ENCODE measurements at places on chromosomes 6 and 20.

DNA sequence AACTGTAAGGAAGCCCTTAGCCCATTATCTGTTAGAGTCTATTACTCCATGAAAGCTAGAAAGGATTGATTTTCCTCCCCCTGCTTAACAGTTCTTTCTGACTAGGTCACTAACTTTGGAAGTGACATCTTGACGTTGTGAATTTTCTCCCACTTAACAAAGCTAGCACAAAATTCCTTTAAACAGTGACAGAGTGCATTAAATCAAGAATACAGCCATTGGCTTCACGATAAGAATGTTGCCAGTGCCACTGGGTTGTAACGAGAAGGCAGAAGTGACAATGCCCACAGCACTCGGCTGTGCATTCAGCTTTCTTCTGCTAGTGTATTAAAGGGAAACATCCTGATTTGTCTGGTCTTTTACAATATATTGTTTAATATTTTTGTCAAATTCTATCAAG lies 182.7 kb upstream of the DTNBP1 start:
- DNase-seq, result no peak

GRCh38 chr6:76992553-76992952 lies 470.7 kb downstream of the HTR1B start:
- no peak for DNase-seq

GRCh38 chr6:44400572-44400971 lies 13.1 kb downstream of the CDC5L start:
- no peak for DNase-seq

- DNase-seq, result no peak
Observed at GRCh38 chr6:35092362-35093117, 48.6 kb downstream of the TCP11 start.

GRCh38 chr6:125910527-125910926 lies 46.0 kb upstream of the HINT3 start:
- no peak for DNase-seq

DNA sequence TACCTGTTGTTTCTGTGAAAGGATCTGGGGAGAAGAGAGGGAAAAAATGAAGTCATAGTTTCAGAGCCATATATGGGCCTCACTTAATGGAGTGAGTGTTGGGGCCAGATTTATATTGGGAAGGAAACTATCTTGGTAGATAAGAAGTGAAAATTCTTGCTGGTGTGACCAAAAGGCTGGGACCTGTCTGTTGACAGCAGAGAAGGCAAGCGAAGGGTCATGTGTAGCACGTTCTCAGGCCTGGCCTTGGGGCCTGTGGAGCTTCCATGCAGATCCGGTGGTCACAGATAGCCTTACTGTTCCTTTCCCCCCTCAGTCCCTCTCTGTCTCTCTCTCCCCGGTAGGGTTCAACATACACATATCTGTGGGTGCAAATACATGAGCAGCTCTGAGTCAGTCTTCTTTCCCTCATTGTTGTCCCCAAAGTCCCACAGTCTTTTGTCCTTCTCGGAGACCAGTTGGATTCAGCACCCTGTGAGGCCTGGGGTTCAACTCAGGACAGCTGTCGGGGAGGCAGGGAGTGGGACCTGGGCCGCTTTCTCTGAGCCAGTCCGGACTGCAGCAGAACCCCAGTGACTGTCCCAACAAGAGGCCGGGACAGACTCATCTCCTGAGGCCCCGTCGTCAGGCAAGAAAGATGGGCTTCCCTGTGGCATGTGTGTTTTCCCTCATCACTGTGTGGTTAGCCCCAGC lies 34.6 kb downstream of the PPP1R14C start:
- DNase-seq, result no peak

DNA sequence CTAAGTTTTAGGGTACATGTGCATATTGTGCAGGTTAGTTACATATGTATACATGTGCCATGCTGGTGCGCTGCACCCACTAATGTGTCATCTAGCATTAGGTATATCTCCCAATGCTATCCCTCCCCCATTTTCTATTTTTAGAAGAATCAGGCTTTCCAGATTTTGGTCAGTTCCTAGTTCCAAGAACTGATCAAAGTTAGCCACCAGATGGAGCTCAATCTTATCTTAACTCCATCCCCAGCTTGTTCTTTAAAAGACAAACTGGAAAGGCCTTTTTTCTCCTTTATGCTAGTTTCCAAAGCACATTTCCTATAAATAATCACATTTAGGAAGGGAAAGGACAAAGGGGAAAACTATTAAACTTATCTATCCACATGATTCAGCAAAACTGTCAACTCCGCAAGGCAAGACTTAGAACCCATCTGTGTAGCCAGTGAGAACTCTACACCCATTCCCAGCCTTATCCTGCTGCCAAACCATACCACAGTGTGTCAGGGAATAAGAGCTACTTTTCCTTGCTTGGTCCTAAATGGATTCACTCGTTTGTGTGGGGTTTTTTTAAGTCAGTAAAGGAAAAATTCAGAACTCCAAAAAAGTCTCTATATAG lies 22.8 kb upstream of the KHDC1 start:
- DNase-seq, result no peak

DNA sequence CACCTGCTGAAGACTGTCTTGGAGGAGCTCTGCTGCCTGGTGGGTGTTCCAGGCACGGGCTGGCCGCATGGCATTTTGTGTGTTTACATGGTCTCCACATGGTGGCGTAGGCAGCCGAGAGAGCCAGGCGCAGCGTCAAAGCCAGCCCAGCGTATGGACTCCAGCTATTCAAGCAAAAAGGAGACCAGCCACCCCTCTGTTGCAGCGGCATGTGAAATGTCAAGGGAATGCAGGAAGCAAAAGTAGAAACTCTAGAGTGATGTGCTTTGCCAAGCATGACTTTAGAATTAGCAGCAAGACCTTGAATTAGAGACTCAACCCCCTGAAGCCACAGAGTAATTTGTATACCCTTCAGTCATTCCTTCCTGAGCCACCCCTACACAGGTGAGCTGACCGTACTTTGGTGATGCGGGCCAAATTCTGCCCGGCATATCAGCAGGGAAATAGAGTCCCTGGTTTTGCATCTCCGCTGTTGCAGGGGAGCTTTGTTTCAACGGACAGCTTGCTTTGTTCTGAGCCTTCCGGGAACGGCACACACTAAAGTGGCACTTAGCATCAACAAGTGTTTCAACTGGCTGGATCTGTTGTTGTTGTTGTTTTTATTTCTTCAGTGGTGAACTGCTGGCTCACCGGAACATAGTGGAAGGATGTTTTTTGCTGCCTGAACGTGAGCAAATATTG lies 48.5 kb downstream of the FNDC1 start:
- no peak for DNase-seq

DNA sequence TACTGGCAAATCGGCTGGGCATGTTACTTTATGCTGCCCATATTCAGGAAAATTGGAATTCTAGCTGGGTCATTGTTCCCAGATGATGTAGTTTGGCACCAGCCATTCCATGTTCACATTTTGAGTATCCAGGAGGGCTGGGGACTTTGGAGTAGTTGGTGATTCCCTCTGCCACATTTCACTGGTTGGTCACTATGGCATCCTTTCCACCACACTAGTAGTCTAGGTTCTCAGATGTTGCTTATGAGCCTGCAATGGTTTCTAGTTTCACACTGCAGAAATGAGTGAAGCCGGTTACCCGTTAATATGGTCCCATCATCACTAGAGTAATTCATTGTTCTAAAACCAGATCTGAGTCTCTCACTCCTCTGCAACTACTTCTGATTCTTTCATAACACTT lies 4.6 kb downstream of the PTPN1 start:
- no peak for DNase-seq

DNA sequence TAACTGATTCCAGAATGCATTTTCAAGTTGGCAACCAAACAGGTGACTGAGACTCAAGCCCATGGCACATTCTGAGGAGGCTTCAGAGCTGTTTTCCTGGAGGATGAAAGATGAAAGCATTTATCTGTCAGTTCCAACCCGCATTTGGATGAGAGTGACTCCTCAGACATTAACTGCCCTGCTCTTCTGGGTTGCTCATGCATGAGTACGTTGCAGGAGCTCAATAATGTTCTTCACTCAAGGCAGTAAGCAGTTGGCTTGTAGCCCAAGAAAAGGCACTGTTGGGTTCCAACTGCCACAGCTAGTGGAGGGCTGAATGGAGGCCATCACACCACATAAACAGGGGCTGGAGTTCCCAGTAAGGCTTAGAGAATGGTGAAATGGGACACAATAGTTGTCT lies 155.3 kb downstream of the FUT9 start:
- DNase-seq, result no peak

- no peak for DNase-seq
Observed at GRCh38 chr20:16601047-16601446, 27.8 kb upstream of the KIF16B start.

GRCh38 chr6:11033825-11034224 lies 10.3 kb downstream of the ELOVL2 start:
- DNase-seq, result no peak

GRCh38 chr6:44730771-44731391 lies 343.4 kb downstream of the CDC5L start:
- DNase-seq, result no peak

DNA sequence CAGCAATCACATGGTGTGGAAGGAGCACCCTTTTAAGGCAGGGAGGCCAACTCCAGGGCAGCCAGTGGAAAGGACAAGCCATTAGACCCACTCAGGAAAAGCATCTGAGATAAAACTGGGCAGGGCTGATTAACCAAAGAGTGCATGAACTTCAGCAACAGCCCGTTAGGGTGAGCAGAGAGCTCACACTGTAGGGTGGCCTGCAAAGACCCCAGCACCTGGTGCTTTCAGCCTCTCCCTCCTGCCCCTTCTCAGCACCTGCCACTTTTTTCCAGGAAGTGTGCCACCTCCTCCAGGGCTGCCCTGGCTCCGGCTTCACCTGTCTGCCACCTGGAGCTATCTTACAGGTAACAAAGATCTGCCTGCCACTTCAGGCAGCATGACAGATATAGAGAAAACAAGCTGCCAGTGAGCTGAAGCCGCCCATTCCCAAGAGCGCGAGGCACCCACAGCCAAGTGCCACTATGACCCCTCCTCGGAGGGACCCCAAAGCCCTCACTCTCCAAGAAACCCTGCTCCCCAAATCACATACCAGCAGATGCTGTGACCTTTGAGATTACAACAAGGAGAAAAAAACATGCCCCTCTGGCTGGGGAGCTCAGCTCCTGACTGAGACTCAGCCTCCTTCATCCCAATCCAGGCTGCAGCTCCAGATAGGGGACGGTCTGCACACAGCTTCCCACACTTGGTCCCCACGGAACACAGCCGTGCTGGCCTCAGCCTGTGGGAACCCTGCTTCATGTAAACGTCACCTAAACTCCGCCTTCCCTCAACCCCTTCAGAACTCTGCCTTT lies 71.2 kb downstream of the ABHD12 start:
- no peak for DNase-seq

DNA sequence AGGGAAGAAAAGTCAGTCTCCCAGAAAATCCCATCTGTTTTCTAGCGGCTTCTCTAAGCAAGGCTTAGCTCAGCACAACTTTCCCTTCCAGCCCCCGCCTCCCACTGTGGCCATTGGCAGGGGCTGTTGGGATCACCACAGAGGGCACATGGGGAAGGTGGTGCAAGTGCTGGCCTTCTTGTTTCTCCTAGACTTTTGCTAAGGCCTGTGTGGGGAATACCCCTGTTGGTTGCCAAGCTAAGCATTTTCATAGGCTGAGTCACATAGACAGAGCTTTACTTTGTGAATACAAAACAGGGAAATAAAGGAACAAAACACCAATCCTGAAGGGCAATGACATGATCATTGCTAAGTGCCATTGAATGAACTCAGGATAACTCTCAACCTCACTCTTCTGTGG lies 32.4 kb upstream of the TIAM2 start:
- DNase-seq, result no peak

DNA sequence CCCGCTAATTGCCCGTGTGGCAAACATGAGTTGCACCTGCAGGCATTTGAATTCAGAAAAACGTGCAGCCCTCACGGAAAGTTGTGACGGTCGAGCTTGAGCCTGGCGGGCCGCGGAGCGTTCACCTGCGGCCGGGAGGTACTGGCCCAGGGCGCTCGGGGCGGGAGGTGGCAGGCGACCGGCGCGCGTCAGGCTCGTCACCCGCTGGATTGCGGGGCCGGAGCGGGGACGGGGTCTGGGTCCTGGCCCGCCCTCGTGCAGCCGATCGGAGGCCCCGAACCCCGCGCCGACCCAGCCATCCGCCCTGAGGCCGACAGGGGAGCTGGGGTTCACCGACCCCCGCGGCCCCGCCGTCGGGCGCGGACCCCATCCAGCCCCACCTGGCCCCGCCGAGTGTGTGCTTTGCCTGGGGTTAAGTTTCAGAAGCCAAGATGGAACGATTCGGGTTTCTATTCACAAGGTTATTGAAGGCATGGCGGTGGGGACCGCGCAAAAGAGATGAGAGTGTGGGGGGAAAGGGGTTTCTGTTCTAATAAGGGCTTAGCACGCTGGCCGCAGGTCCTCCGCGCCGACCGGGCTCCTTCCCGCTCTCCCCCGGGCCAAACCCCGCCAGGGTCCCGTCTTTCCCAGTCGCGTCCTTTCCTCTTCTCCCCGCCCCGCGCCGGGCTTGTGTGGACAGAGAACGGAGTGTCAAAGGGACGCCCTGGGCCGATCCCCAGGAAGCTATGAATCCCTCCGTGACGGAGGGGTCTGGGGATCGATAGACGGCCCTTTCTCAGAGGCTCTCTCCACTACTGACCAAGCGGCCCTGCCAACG lies 1.6 kb upstream of the HEY2 start:
- no peak for DNase-seq

DNA sequence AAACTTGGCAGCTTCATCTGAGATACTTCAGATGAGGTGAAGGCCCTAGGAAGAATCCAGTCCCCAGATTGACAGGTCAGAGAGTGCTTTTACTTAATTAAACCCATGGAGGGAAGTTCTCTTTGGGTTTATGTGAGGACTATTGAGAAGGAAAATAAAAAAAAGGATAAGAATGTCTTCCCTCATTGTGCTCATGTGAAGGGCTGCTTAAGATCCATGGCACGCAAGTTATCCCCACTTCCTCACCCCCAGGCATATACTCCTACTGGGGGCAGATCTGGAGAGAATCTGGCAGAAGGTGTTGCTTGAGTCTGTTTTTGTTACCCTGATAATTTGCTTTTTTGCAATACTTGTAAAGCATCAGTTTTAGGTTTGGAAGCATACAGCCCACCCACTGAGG lies 322.9 kb upstream of the TFAP2D start:
- DNase-seq, result no peak

GRCh38 chr20:23159256-23159946 lies 73.3 kb upstream of the CD93 start:
- no peak for DNase-seq

DNA sequence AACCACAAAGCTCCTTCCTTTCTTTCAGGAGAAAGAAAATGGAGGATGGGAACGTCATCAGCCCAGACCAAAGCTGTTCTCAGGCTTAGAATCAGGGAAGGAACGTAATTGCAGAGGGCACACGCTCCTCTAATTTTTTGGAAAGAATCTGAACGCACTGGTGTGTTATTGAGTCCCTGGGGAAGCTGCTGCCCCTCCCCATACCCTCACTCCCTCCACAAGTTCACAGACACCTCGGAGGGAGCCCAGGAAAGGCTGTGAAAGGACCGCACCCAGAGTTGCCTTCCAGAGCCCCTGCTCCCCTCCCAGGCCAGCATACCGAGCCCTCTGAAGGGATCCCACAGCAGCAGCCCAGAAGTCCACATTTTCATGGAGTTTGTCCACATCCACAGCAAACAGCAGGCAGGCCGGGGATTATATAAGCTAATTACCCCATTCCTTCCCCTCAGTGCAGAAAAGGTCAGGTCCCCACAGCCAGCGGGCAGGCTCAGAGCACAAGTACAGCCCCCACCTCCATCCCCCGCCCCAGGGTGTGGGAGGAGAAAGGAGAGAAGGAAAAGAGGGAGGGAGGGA lies 53.7 kb downstream of the ANKRD60 start:
- DNase-seq, result no peak

All from activated T-helper 1 cell treated with anti-CD3 and anti-CD28 coated beads, Interleukin-2, amount 50 U/mL, for 16 hours (primary cell).